ENCODE measurements at places on chromosomes 2 and 18.

GRCh38 chr2:63514781-63515180, 73.5 kb downstream of the WDPCP start:
- DNase-seq: no peak

GRCh38 chr2:20184067-20184938, 40.6 kb downstream of the SDC1 start:
- no peak for DNase-seq

GRCh38 chr2:45872211-45872610, 220.7 kb downstream of the PRKCE start:
- no peak for DNase-seq

DNA sequence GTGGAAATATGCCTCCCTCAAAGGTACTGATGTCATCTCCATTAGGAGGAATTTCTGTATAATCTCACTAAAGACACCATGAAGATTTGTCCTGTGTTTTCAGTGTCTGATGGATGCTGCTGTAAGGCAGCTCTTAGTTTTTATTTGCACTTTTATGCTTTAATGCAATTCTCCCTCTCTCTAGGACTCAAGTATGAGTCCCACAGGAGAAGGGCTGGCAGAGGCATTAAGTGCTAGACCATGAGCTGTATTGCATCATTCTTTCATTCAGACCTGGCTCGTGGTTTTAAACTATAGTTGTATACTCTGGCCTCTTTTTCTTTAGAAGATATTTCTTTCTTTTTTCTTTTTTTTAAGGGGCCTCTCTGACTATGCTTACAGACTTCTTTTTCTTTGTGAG, 805.6 kb downstream of the DPP10 start:
- DNase-seq: no peak

- no peak for DNase-seq
Measured at GRCh38 chr2:98753801-98754200, 22.9 kb upstream of the MGAT4A start.

GRCh38 chr2:217250013-217250524, 390.2 kb upstream of the TNP1 start:
- no peak for DNase-seq

DNA sequence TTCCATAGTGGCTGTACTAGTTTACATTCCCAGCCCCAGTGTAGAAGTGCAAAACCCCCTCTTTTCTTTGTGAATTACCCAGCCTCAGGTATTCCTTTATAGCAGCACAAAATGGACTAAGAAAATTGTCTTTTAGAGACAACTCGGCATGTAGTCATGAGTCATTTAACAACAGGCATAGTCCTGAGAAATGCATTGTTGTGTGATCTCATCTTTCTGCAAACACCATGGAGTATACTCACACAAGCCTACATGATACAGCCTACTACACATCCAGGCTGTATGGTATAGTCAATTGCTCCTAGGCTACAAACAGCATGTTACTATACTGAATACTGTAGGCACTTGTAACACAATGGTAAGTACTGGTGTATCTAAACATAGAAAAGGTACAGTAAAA, 44.4 kb upstream of the MBP start:
- DNase-seq: no peak

- no peak for DNase-seq
Measured at GRCh38 chr2:235052514-235053354, 100.9 kb downstream of the SH3BP4 start.

DNA sequence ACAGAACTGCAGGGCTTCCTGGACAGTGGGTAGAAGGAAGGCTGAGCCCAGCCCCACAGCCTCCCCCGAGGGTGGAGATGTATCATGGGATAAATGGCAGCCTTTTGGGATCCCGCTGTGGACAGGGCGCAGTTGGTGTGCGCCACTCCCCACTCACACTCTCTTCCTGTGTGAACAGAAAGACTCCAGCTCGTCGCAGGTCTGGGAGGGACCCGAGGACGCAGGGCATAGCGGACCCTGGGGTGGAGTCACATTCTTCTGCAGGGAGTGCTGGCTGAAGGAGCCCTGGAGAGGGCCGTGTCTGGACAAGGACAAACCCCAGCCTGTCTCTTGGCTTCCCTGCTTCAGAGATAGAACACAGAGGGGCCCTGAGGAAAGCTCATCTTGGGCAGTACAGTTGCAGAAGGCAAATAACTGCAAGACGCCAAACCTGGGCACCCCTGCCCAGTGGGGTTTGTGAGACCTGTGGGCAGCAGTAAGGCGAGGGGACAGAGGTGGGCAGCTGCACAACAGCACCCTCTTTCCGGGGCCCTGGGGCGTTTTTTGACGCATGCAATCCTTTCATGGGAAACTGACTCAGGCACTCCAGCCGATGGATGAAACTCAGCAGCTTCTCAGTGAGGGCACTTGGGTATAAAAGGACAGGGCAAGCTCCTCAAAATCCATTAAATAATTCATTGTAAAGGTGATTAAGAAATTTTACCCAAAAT, 101.9 kb downstream of the USP40 start:
- DNase-seq: no peak

- no peak for DNase-seq
Measured at GRCh38 chr18:11987527-11987926, 6.2 kb downstream of the IMPA2 start.

GRCh38 chr2:212489719-212490346, 48.8 kb downstream of the ERBB4 start:
- DNase-seq: no peak

Data from tibial nerve (tissue), 4 donors.